Naive thymus-derived CD8-positive, alpha-beta T cell (primary cell): ENCODE measurements at places on chromosomes 7 and 10. TPM values are rescaled to one million over a fixed set of nuclear protein-coding genes. Genes with fewer than 3 reads are reported as not detected.
A peak's percentile ranks its signal among the peaks of the same experiment; 100 is the strongest.

Gene LIPM
- not detected for polyA plus RNA-seq

Gene PKD2L1
- not detected for polyA plus RNA-seq

Gene TMEM176B
- polyA plus RNA-seq, result 0.69 TPM

Gene BCL7B
- polyA plus RNA-seq, result 81.8 TPM

Gene GPER1
- polyA plus RNA-seq, result 0.11 TPM

Gene MNX1
- not detected for polyA plus RNA-seq

Gene RSPH10B
- not detected for polyA plus RNA-seq

Gene UTF1
- not detected for polyA plus RNA-seq

Gene ERVW-1
- polyA plus RNA-seq, result not detected

- peaks cover 1% of the 10 kb centered on the region for H3K27me3 ChIP-seq
- H3K4me3 ChIP-seq, result no peak overlapping the region
- no peak overlapping the region for H3K27ac ChIP-seq
These were observed 54.6 kb downstream of the TMEM209 start for GRCh38 chr7:130150587-130150986.

DNA sequence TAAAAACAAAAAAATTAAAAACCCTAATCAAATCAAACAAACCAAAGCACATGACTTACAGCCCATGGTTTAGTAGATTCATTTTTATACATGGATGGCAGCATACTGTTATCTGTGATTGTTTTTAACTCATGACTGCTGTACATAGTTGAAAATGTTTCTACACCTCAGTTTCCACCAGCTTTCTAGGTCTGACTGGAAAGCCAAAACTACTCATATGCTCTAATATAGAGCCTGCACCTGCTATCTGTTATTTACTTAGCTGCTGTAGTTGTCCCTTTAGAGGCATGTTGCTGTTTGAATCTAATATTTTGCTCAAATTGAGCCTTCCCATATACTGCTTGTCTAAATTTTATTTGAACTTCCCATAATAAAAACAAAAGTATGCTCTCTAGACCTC, 289.9 kb upstream of the LRRN3 start:
- peaks cover 4% of the 10 kb centered on the region for H3K4me1 ChIP-seq
- no peaks in the 10 kb centered on the region for H3K27me3 ChIP-seq
- no peaks in the 10 kb centered on the region for H3K36me3 ChIP-seq
- H3K4me3 ChIP-seq, result no peak overlapping the region
- no peak overlapping the region for H3K27ac ChIP-seq

DNA sequence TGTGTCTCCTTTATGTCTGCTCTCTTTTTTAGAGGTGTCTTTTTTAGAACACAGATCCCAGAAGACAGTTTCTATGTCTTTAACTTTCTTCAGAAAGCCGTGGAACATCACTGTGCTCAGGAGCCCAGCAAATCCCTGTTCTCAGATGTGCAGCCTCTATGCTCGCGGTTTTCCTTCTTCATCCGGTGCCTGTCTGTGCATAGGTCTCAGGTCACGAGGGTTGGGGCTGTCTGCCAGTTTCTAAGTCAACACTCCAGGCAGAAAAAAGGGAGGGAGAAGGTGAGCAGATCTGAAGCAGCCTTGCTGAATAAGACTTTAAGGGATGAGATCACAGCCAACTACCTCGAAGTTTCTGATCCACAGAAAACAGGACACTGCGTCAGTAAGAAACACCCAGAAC, 68.5 kb downstream of the CRTAC1 start:
- no peak overlapping the region for H3K27ac ChIP-seq
- no peak for DNase-seq
- no peaks in the 10 kb centered on the region for H3K36me3 ChIP-seq
- H3K4me1 ChIP-seq, result no peaks in the 10 kb centered on the region

DNA sequence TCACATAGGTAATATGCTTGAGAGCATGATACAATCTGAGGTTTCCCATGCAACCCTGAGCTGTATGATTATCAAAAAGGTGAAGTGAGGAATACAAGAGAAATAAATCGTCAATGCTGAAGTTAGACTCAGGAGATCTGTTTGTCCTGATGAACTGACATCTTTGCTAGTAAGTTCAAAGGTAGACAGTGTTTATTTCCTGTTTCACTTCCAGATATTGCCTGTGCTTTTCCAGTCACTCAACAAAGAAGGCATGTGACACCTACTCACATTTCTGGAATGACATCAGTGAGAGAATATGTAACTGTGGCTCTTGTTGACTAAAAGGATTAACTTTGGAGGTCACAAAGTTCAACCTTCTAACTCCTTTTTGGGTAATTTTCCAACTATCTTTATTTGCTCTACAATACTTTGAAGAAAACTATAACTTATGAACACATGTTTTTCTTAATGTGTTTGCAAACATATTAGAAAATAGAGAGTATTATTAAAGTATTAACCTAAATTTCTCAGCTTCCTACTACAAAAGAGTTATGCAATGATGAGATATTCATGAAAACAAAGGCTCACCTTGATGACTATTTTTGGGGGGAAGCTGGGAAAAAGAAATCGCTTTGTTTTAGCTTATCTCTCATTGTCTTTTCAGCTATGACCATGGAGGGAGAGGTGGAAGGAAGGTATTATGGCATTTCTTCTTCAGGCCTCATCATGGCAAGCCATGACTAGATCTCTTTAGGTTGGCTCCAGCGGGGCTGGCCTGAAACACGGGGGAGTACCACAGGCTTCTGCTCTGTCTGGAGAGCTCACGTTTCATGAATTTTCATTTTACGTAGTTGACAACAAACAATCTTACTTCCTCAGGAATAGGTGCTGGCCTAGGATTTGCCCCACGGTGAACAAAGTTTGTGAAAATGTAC, 214.7 kb upstream of the SLC26A5 start:
- peaks cover 19% of the 10 kb centered on the region for H3K27me3 ChIP-seq
- H3K27ac ChIP-seq, result no peak overlapping the region
- DNase-seq, result no peak
- H3K4me3 ChIP-seq, result no peak overlapping the region
- no peaks in the 10 kb centered on the region for H3K36me3 ChIP-seq
- no peaks in the 10 kb centered on the region for H3K4me1 ChIP-seq

- peaks cover 25% of the 10 kb centered on the region for H3K4me1 ChIP-seq
- H3K27me3 ChIP-seq, result no peaks in the 10 kb centered on the region
- DNase-seq, result no peak
- peaks cover 58% of the 10 kb centered on the region for H3K36me3 ChIP-seq
- H3K27ac ChIP-seq, result no peak overlapping the region
- H3K4me3 ChIP-seq, result no peak overlapping the region
These were observed 71.6 kb upstream of the ZNF746 start for GRCh38 chr7:149569025-149569725.

GRCh38 chr7:149882248-149883047, 8.7 kb downstream of the ATP6V0E2 start:
- H3K27ac ChIP-seq, result peak overlapping the region; percentile 79
- no peaks in the 10 kb centered on the region for H3K27me3 ChIP-seq
- no peak overlapping the region for H3K4me3 ChIP-seq
- no peaks in the 10 kb centered on the region for H3K36me3 ChIP-seq

DNA sequence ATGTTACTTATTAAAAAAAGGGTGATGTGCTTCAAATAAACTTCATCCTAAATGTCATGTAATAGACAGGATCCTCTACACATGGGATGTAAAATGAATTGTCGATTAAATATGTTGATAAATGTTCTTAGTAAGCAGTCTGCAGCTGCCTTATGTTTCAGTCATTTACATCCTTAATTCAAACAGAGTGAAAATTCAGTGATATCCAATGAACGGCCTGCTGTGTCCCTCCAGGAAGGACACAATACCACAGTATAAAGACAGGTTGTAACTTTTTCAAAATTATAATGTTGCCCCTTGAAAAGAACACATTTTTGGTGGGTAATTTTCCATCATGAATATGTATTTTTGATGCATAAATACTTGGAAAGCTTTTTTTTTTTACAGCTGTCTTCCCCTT, 266.5 kb upstream of the SEMA3A start:
- no peaks in the 10 kb centered on the region for H3K27me3 ChIP-seq
- no peaks in the 10 kb centered on the region for H3K4me1 ChIP-seq
- no peaks in the 10 kb centered on the region for H3K36me3 ChIP-seq
- DNase-seq, result no peak
- H3K27ac ChIP-seq, result no peak overlapping the region
- no peak overlapping the region for H3K4me3 ChIP-seq

DNA sequence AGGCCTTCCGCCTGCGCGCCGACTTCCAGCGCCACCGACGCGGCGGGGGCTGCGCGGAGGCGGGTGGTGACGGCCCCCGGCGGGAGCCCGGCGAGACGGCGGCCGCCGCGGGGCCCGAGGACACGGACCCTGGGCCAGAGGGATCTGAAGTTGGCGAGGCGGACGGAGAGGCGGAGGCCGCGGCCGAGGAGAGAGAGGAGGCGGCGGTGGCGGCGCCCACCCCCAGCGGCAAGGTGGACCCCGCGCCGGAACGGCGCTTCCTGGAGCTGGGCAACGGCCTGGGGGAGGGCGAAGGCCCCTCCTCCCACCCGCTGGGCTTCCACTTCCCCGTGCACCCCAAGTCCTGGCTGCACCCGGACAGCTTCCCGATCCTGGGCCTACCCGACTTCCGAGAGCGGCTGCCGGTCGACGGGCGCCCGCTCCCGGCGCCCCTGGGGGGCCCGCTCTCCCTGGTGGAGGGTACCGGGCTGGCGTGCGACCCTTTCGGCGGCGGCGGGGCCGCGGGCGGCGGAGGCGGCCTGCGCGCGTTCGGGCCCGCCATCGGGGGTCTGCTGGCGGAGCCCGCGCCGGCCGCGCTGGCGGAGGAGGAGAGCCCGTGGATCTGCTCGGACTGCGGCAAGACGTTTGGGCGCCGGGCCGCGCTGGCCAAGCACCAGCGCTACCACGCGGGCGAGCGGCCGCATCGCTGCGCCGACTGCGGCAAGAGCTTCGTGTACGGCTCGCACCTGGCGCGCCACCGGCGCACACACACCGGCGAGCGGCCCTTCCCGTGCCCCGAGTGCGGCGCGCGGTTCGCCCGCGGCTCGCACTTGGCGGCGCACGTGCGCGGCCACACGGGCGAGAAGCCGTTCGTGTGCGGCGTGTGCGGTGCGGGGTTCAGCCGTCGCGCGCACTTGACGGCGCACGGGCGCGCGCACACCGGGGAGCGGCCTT, 16.2 kb downstream of the ZNF316 start:
- no peaks in the 10 kb centered on the region for H3K27me3 ChIP-seq
- peaks cover 40% of the 10 kb centered on the region for H3K36me3 ChIP-seq
- no peak for DNase-seq
- no peaks in the 10 kb centered on the region for H3K4me1 ChIP-seq

- no peak for DNase-seq
- H3K27me3 ChIP-seq, result no peaks in the 10 kb centered on the region
- H3K4me1 ChIP-seq, result no peaks in the 10 kb centered on the region
- no peak overlapping the region for H3K27ac ChIP-seq
- H3K4me3 ChIP-seq, result no peak overlapping the region
These were observed 177.7 kb upstream of the COL1A2 start for GRCh38 chr7:94216944-94217461.

DNA sequence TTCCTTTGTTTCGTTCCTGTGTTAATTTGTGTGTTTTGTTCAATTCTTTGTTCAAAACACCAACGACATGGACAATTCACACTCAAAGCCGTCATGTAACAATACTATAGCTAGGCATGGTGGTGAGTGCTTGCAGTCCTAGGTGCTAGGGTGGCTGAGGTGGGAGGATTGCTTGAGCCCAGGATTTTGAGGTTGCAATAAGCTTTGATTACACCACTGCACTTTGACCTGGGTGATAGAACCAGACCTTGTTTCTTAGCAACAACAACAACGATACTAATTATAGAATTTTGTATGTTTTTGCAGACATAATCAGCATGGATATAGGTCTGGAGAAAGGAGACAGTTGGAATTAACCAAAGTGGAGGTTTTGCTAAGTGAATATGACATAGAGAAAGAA, 936.2 kb downstream of the PCDH15 start:
- no peak overlapping the region for H3K4me3 ChIP-seq
- no peak for DNase-seq
- no peaks in the 10 kb centered on the region for H3K4me1 ChIP-seq
- H3K36me3 ChIP-seq, result no peaks in the 10 kb centered on the region
- no peak overlapping the region for H3K27ac ChIP-seq

DNA sequence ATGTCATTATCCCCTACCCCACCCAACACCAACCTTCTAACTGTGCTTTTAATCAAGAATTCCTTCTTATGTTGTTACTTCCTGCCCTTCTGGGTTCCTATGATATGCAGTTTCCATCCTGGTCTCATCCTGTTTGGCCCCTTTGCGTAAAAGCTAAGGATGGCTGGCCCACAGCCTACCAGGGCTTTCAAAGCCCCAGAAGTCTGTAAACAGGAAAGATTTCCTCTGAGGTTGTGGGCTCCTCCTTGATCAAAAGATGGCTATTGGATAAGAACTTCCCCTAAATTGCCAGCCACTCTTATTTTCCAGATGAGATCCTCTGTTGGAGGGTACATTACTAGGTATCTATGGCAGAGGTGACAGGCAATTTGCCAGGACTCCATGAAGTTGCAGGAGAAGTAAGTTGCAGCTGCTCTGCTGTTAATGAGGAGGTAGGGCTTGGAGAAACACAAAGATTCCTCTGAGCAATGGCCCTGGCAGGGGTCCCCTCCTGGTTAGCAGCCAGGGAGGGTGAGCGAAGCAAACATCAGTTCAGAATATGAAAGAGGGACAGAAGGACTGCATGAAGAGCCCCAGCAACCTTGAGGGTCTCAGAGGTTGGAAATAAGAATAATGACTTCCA, 32.1 kb downstream of the NRP1 start:
- no peak overlapping the region for H3K4me3 ChIP-seq
- H3K4me1 ChIP-seq, result peaks cover 2% of the 10 kb centered on the region
- H3K27ac ChIP-seq, result no peak overlapping the region

DNA sequence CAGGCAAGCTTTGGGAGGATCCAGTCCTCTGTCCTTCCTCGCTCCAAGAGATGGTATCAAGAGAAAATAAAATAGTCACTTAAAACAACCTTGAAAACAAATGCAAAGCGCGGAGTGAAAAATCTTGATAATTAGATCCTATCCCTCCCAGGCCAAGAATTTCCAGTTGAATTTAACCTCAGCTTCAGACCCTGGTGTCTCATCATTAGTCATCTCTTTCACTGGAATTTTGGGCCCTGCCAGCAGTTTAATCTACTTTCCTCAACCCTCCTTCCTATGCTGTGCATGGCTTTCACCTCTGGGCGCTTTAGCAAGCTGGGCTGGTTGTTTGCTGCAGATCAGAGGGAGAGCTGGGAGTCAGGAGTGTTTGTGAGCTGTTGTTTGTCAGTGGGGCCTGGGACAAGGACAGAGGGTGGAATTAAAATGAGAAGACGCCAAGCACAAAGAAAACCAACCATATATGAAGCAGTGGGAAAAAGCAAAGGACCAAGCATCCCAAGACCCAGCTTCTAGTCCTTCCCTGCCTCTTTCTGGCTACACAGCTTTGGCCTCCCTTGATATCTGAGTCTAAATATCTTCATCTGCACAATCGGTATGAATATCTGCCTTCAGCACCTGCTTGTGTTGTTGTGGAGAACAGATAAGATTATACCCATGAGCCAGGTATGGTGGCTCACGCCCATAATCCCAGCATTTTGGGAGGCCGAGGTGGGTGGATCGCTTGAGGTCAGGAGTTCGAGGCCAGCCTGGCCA, 13.5 kb downstream of the MYOF start:
- DNase-seq, result no peak
- H3K27me3 ChIP-seq, result no peaks in the 10 kb centered on the region
- H3K4me3 ChIP-seq, result no peak overlapping the region
- H3K27ac ChIP-seq, result no peak overlapping the region
